ENCODE measurements at places on chromosomes 16 and 17.

DNA sequence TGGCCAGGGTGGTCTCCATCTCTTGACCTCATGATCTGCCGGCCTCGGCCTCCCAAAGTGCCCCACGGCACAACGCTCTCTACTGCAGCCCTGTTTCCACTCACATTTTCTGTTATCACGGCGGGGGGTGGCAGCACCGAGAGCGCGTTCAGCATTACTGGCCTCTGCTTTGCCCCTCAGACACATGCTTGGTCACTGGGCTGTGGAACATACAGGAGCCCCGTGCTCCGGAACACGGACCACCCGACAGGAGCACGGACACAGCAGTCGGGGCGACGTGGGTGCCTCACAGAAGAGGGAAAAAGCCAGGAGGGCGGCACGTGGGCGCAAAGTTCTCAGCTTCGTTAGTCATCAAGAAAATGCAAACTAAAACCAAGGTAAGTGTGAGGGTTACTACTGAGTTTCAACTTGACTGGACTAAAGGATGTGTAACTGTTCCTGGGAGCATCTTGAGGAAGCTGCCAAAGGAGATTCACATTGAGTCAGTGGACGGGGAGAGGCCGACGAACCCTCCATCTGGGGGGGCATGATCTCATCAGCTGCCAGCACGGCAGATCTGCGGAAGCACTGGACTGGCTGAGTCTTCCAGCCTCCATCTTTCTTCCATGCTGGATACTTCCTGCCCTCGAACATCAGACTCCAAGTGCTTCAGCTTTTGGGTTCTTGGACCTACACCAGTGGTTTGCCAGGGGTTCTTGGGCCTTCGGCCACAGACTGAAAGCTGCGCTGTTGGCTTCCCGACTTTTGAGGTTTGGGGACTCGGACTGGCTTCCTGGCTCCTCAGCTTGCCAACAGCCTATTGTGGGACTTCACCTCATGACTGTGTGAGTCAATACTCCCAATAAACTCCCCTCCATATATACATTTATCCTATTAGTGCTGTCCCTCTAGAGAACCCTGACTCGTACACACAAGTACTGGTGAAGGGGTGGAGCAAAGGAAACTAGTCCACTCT is 106.8 kb downstream of the ZNF778 start:
- no peak for DNase-seq

- peak; percentile 90 for DNase-seq
Observed at GRCh38 chr16:85571813-85572619, 41.1 kb upstream of the GSE1 start.

- DNase-seq, result no peak
Observed at GRCh38 chr16:75260851-75261589, 9.6 kb upstream of the BCAR1 start.

DNA sequence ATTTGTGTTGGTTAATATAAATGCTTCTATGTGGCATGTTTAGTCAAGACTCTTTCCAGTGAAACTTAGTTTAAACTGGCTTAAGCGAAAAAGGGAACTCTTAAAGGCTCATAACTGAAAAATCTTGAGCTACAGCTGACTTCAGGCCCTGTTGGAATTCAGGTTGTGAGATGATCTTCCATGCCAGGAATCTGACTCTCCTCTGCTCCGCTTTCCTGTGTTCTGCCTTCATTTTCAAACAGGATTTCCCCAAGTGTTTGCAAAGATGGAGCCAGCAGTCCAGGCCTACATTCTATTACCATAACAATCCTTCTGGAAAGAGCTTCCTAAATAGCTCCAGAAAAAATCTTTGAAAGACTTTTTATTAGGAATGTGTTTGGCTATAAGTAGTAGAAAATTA is 134.9 kb downstream of the NLK start:
- no peak for DNase-seq

DNA sequence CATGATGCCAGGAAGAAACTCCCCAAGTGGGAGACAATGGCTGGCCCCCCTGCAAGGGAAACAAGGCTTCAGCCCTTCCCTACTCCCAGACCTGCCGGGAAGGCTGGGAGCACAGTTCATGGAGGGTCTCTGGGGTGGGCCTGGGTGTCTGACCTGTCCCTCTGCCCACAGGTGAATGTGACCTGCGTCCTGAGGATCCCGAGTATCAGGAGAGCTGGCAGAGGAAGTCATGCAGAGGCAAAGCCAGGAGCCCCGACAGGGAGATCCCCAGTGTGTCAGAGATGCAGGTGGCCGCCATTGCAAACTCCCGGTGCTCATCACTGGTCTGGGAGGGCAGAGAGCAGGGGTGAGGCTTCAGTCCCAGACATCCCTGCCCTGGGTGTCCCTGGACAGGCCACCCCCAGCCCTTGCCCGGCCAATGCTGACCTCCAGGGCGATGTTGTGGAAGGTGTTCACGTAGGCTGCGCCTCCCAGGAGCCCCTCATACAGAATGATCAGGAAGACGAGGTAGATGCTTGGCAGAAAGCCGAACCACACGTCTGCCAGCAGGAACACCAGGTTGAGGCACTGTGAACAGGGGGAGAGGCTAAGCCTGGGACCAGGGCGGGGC is 5.3 kb upstream of the NPIPB7 start:
- DNase-seq, result no peak

- DNase-seq, result no peak
Observed at GRCh38 chr17:79027274-79027924, 3.4 kb downstream of the C1QTNF1 start.

GRCh38 chr16:13953501-13953900 is 33.5 kb downstream of the ERCC4 start:
- DNase-seq, result no peak

- DNase-seq, result no peak
Observed at GRCh38 chr16:31356566-31357323, 1.8 kb downstream of the ITGAX start.

- DNase-seq, result no peak
Observed at GRCh38 chr17:39365242-39365641, 36.2 kb downstream of the FBXL20 start.

- no peak for DNase-seq
Observed at GRCh38 chr17:57696050-57696449, 49.0 kb downstream of the CCDC182 start.

Measured in HL-60 (cell line).